ENCODE measurements at places on chromosomes 7 and 10.

GRCh38 chr7:151121380-151122170 is 35.3 kb downstream of the AGAP3 start:
- no peak for DNase-seq

DNA sequence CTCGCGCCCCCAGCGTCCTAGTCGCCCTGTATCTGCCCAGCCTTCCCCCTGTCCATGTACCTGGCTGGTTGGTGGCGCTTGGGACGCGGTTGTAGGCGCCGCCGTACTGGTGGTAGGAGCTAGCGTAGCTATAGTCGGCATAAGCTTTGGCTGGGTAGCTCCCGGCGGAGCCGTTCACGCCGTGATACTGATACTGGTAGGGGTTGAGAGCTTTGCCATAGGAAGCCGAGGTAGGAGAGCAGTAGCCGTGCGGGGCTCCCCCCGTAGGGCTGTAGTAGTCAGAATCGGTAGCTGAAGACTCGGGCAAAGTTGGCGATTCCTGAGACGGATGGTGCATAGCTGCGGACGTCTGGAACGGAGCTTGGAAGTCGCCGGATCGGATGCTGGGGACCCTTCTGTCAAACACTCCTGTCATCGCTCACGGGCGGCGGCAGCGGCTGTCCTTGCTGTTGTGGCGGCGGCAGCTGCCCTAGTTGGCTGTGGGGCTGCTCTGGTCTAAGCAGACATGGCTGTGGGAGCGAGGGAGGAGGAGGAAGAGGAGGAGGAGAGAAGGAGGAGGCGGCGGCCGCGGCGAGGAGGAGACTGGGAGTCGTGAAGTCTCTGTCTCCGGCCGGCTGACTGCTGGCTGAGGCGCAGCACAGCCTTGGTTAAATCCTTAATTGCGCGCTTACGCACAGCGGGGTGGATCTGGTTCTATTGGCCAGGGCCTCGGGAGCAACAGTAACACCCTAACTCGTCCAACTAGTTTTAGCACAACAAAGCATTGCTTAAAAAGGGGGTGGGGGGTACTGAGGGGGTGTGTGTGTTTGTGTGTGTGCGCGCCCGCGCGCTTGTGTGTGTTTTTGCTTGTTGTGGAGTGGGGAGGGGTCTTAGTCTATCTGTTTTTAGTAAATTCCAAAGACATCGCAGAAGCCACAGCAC is at the start of gene DLX5:
Gene DLX5, minus strand, starts transcription at position 623 of the 921 bp plus-strand sequence. Its CDS starts 208 bp downstream, at position 415.
- no peak for DNase-seq

- DNase-seq = no peak
Measured at GRCh38 chr10:103692952-103693811, 162.2 kb downstream of the SH3PXD2A start.

- DNase-seq = no peak
Measured at GRCh38 chr7:27944643-27945042, 204.7 kb downstream of the TAX1BP1 start.

- no peak for DNase-seq
Measured at GRCh38 chr7:140153666-140154161, 23.1 kb downstream of the KDM7A start.

DNA sequence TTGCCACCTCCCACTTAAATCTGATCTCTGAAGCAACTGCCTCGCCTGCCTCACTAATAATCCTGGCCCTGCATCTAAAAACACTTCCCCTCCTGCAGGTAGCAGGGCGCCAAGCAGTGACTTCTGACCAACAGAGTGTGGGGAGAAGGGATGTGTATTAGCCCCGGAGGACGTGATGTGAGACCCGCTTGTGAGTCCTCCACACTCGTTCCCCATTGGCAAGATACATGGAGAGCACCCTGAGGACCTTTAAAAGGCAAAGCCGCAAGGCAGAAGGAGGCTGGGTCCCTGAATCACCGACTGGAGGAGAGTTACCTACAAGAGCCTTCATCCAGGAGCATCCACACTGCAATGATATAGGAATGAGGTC is 6.1 kb upstream of the PILRA start:
- no peak for DNase-seq

GRCh38 chr7:42893346-42894240 is 18.3 kb downstream of the C7orf25 start:
- no peak for DNase-seq

All from globus pallidus (tissue), 1 donor.